ENCODE measurements at places on chromosomes 5 and 9.

GRCh38 chr5:64347309-64347708 is 158.5 kb upstream of the RGS7BP start:
- DNase-seq, result peak; percentile 1

DNA sequence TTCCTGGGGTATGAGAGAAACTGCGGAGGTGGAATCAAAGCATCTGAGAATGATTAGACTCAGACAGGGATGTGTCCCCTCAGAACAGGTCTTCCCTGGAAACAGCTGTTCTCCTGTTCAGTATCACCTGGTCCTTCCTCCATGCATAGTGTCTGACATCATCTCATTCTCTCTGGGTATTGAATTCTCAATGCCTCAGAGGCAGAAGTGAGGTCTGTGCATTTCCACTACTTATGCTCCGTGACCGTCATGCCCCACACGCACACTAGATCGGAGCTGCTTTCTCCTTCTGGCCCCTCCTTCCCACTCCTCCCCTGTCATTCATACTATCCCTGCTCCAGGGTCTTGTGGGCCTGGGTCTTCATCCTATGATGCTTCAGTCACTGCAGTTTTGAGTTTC is 61.4 kb upstream of the DAB2IP start:
- no peak for DNase-seq

DNA sequence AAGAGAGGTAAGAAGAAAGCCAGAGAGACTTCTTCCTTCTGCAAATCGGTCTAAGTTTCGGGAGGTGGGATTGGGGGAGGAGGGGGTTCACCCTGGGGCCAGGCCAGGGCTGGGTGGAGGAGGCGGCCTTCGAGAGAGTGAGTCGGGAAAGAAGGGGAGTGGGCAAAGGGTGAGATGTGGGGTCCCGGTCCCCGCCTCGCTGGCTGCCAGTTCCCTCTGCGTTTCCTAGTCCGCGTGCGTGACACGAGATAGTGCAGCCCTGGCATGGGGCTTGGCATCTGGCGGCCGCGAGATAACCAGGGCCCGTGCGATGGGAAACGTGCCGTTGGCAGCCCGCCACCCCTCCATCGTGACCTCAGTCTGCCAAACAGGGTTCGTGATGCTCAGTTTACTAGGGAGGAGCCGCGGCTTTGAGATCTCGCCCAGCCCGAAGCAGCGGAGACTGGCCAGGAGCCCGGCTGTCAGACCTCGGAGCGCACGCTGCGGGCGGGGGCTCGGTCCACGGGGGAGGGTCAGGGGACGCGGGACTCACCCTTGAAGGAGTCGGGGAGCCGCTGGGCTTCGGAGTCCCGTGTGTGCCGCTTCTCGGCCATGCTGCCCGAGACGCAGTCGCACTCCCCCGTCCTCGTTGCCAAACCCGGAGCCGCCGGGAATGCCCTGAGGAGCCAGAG is at the start of gene STOM:
TSS of gene STOM (minus strand) at position 656 of the 671 bp plus-strand sequence. CDS start at position 593, 63 bp downstream.
- DNase-seq, result no peak

DNA sequence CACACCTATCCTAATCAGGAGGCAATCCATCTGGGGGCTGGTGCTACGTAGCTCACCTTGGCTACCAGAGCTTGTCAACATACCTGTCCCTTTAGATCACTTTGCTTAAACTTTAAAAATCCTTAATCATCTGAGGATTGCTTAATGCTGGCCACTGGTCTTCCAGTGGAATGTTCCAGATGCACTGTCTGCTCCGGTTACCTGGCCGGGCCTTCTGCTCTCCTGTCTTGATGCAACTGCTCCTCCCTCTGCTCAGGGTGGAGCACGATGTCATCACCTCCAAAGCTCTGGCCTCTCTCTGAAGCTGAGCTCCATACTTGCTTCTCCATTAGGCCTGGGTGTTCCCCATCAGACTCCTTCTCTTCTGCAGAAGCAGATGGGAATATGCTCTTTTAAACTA is 106.5 kb upstream of the OTULINL start:
- DNase-seq, result no peak

GRCh38 chr5:34586117-34586885 is 69.8 kb upstream of the RAI14 start:
- no peak for DNase-seq

- no peak for DNase-seq
These were observed 11.1 kb downstream of the EXD3 start for GRCh38 chr9:137411645-137412380.

GRCh38 chr5:158463938-158464337 is 605.0 kb upstream of the CLINT1 start:
- no peak for DNase-seq

DNA sequence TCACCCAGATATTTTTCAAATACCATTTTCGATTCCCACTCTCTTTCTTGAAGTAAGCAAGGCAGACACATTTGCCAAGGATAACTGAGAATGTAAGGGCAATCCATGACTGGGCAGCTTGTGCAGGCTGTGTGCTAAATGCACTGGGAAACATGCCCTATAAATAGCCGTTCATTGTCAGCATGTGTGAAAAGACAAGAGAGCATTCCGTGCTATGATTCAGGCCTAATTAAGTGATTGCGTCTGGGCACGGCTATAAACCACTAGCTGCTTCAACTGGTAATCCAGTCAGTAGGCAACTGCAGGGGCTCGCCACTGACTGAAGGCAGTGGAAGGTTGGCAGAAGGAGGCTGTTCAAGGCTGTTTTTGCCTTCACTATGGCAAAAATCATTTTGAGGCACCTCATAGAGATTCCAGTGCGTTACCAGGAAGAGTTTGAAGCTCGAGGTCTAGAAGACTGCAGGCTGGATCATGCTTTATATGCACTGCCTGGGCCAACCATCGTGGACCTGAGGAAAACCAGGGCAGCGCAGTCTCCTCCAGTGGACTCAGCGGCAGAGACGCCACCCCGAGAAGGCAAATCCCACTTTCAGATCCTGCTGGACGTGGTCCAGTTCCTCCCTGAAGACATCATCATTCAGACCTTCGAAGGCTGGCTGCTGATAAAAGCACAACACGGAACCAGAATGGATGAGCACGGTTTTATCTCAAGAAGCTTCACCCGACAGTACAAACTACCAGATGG is at the start of gene HSPB3:
TSS of gene HSPB3 (plus strand) at position 287 of the 745 bp plus-strand sequence. CDS start at position 378, 91 bp downstream.
- DNase-seq, result peak; percentile 11

DNA sequence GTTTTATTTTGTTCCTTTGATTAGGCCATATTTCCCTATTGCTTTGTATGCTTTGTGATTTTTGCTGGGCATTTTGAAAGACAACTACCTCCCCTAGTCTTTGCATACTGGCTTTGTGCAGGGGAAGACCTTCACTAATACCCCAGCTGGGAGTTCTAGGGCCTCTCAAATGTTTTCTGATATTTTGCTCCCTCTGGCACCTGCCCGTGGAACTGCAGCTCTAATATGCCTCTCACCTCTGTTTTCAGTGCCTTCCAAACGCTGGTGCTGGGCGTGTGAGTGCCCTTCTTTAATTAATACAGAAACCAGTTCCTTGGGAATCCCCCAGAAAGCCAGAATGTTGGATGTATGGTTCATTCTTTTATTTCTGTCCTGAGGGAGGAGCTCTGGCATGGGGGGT is 204.5 kb downstream of the COMMD10 start:
- DNase-seq, result no peak

DNA sequence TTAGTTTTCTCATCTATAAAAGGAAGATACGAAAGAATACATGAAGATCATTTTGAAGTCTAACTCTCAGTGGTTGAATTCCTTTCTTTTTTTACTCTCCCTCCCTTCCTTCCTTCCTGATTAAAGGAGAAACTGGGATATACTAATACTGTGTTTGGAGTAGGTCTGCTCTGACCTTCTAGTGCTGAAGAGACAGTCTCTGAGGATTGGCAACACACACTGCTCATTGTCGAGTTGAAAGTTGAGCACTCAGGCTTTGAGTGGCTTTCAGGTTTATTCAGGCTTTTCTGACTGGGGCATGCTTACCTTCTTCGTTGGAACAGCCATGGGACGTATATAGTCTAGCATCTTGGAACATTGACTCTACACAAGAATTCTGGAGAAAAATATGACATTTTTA is 86.9 kb upstream of the RPS23 start:
- no peak for DNase-seq

- no peak for DNase-seq
These were observed 436.0 kb downstream of the ZNF608 start for GRCh38 chr5:124310453-124310852.

DNA sequence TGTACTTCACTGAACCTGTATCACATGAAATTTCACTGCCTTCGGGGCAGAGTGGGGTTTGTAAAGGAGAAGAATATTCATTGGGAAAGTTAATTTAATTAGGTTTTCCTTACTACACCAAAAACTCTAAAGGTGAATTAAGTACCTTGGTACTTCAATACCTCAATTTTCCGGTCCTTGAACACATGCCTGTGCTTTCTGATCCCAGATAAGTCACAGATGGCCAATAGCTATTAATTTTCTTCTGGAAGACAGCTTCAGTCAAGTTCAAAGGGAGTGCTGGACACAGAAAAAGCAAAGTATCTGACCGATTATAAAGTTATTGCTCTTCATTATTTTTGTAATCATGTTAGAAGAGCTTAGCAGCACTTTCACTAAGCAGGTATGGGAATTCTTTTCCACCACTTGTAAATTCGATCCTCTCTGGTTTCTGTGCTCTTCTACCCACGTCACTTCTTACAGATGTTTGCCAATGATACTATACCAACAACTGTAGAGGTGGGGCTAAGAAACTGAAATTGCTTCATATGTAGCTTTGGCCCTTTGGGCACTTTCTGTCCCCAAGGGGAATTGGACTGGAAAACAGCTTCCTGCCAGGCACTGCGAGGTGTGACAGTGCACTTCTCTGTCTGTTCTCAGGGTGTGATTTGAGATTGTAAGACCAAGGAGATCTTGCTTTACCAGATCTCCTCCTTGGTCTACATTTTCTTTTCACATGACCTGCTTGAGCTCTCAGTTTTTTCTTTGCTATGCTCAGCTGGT is 164.0 kb downstream of the CCDC192 start:
- DNase-seq, result no peak

DNA sequence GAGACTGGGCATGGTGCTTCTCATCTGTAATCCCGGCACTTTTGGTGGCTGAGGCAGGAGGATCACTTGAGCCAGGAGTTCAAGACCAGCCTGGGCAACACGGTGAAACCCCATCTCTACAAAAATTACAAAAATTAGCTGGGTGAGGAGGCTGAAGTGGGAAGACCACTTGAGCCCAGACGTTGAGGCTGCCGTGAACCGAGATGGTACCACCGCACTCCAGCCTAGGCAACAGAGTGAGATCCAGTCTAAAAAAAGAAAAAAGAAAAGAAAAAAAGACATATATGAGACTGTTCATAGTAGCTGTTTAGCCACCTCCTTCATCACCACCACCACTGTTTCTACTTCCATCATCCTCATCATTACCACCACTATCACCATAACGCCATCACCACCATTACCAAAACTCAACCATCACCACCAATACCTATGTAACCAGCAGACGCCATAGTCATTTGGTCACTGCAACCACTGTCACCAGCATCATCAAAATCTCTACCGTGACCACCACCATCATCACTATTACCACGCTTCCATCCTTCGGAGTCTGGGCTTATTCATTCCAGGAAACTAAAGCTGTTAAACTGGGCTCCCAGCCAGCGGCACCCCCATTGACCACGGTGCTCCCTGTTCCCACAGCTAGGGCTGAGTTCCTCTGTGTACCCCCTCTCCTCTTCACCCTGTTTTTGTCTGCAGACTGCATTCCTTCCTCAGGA is 8.4 kb upstream of the KIF12 start:
- no peak for DNase-seq

DNA sequence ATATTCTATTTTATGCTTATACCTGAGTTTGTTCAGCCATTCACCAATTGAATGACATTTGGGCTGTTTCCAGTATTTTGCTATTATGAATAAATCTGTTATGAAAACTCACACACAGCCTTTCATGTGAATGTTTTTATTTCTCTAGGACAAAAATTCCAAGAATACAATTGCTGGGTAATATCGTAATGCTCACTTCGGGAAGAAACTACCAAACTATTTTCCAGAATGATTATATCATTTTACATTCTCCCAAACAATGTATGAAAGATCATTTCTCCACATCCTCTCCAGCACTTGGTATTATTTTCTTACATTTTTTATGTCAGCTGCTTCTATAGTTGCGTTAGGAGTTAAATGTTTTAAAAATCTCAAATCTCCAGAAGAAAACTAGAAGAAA is 58.3 kb upstream of the LHFPL2 start:
- DNase-seq, result no peak

DNA sequence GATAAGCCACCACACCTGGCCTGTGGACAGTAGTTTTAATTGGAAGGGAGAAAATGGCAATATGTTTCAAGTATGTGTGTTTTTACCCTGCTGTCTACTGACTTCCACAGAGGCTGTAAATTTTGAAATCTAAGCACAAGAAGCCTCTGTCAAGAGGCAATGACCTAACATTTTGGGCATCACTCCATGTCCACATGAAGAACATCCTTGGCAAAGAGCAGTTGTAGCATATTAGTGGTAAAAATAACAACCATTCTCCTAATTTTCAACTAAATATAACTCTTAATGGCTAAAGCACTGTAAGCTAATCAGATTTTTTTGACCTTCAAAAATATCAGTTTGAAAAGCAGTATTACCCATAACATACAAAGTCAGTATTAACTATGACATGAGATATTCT is 100.3 kb upstream of the APC start:
- no peak for DNase-seq

GRCh38 chr9:109506097-109506712 is 8.1 kb upstream of the PTPN3 start:
- DNase-seq, result no peak

- peak; percentile 78 for DNase-seq
These were observed 25.0 kb upstream of the HMCN2 start for GRCh38 chr9:130240410-130241197.

GRCh38 chr9:113580041-113580953 is 116.8 kb downstream of the RGS3 start:
- no peak for DNase-seq

- no peak for DNase-seq
These were observed 72.7 kb downstream of the ANKRD33B start for GRCh38 chr5:10636363-10637142.

GRCh38 chr5:109312695-109313094 is 97.1 kb downstream of the PJA2 start:
- no peak for DNase-seq

GRCh38 chr5:73818357-73818756 is 192.4 kb downstream of the ARHGEF28 start:
- no peak for DNase-seq

GRCh38 chr5:157350939-157351801 is 85.2 kb downstream of the CYFIP2 start:
- no peak for DNase-seq
